Large intestine (tissue), 12 donors: ENCODE measurements at places on chromosomes 12 and 14. TPM values are rescaled to one million over a fixed set of nuclear protein-coding genes. Genes with fewer than 3 reads are reported as not detected.

The CHD8 gene
- polyA plus RNA-seq = 40.0 TPM

GRCh38 chr14:95875831-95876760 is 536 bp upstream of the TUNAR start:
- DNase-seq = no peak

DNA sequence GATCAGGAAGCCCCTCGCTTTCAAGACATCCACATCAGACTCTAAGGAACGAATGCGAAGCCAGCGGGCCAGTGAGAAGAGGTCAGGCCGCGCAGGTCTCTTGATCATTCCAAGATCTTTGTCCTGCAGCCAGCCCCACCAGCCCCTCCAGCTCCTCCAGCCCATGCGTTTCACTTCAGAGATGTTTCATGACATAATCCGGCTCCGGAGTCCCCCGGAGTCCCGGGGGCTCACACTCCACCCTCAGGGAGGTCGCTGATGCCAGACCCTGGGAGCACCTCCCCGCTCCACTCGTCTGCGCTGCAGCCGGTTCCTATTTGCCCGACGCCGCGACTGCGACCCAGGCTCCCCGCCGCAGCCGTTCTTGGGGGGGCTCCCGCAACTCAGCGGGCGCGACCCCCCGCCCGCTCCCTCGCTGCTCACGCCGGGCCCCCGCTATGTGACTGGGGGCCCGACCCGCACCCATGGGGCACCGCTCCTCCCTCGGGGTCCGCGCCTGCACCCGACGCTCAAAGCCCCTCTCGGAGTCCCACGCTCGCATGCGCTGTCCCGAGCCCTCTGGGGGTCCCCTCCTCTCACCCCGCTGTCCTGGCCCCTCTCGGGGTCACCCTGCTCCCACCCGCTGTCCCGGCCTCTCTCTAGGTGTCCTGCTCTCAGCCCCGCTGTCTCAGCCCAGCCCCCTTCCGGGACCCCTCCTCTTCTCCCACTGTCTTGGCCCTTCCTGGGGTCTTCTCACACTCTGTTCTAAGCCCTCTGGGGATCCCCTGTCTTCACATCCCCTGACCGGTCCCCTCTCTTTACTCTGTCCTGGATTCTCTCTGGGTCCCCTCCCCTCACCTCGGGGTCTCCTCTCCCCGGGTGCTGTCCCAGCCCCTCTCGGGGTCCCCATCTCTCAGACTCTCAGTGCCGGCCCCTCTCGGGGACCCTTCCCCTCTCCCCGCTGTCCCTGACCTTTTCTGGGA is 1.1 kb downstream of the TAOK3 start:
- DNase-seq = peak; percentile 29

- no peak for DNase-seq
These were observed 57.9 kb downstream of the KDM2B start for GRCh38 chr12:121522971-121523370.

DNA sequence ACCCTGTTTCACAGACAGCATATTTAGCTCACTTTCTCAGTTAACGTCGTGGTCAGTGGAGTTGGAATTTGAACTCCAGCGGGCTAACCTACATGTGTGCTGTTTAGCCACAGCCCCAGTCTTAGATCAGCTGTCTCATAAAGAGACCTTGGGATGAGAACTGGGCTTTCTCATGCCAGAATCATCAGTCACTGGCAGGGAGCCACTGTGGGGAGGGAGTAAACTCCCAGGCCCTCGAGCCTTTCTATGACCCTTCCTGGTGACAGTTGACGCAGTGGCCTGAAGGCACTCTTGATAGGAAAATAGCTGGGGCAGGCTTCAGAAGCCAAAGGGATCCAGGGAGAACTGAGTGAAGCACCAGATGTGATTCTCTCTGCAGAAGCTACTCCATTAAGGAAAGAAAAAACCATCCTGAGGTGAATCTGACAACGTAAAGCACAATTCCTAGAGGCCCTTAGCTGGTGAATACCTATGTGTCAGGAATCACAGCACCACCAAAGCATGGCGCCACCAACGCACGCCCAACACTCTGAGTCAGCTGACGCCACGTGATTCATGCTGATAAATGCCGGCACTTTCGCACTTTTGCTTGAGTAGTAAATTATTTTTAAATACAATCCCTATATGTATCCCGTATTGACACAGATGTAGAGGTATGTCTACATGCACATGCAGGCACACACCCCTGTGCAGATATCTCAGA is 279.6 kb upstream of the TMEM132C start:
- no peak for DNase-seq

DNA sequence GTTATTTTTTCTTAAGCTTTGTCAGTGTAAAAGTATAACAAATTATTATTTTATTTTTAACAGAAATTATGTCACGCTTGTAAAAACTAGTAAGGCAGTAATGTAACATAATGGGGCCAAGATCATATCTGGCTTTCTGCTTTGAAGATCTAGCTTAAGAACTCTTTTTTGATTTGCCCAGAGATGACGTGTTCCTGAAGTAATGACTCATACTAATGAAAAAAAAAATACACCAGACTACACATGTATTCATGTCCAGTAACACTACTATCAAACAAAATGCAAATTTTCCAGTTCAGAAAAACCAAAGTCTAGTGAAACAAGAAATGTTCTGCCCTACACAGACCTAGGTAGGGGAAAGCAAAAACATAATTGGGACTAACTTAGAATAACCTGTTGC is 432.2 kb upstream of the ATXN7L3B start:
- DNase-seq = no peak

GRCh38 chr14:91987192-91987591 is 39.7 kb upstream of the FBLN5 start:
- no peak for DNase-seq

- no peak for DNase-seq
These were observed 5.6 kb downstream of the CHFR start for GRCh38 chr12:132881818-132882217.

The ARMH4 gene
- 3.8 TPM for polyA plus RNA-seq

- DNase-seq = no peak
These were observed 38.9 kb downstream of the EML1 start for GRCh38 chr14:99831903-99832685.

The MAP3K9 gene
- 3.7 TPM for polyA plus RNA-seq

DNA sequence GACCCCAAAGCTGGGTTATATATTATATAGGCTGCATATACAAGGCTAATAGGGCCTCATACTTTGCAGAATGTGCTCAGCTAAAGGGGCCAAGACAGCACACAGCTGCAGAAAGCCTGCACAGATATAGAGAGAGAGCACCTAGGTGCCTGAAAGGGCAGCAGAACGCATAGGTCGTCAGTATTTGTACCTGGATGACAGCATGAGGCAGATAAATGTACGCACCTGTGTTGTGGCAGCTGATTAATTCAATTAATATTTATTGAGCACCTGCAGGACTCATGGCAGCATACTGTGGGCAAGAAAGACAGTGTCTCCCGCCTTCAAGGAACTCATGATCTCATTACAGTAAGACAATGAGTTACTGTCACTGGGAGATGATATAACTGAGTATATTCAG is 33.4 kb downstream of the SPTB start:
- no peak for DNase-seq

GRCh38 chr12:25552681-25553080 is 402 bp downstream of the LMNTD1 start:
- peak; percentile 9 for DNase-seq

- no peak for DNase-seq
These were observed 56.8 kb downstream of the DUSP16 start for GRCh38 chr12:12505544-12506495.

DNA sequence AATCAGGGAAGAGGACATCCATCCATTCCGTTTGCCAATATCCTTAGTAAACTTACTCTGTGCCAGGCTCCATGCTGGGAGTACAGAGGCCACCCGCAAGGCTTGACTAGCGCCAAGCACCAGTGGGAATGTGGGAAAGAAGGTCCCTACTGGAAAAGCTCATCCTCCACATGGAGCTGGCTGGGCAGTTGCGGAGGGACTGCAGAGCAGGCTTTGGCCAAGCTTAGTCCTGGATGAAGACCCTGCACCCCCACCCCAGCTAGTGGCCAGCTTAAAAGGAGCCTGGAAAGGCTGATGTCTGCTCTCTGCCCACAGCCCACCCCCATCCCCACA is 22.4 kb upstream of the EIF2B2 start:
- DNase-seq = no peak

The ENDOU gene
- 1.8 TPM for polyA plus RNA-seq

GRCh38 chr12:39618701-39619100 is 902 bp downstream of the ABCD2 start:
- no peak for DNase-seq

The TBC1D30 gene
- polyA plus RNA-seq = 14.3 TPM

- peak; percentile 32 for DNase-seq
These were observed 74.3 kb upstream of the ARID2 start for GRCh38 chr12:45655186-45655585.

DNA sequence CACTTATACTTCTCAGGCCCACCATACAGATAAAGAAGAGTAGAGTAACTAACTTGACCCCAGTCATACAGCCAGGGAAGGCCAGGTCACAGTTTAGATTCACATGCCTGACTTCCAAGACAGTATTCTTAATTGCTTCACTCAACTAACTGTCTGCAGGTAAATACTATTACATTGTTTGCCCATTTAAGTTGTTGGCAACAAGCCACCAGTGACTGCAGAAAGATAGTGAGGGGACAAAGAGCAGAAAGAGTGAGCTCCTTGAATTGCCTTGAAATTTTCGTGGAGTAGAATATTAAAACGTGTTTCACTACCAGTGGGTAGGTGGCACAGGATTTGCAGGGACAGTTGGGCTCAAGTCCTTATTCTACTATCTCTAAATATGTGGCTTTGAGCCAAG is 146.3 kb upstream of the RMST start:
- peak; percentile 71 for DNase-seq

- no peak for DNase-seq
These were observed 418.2 kb downstream of the FLRT2 start for GRCh38 chr14:85948153-85948552.

- DNase-seq = no peak
These were observed 51.5 kb downstream of the DBX2 start for GRCh38 chr12:44999355-44999754.

DNA sequence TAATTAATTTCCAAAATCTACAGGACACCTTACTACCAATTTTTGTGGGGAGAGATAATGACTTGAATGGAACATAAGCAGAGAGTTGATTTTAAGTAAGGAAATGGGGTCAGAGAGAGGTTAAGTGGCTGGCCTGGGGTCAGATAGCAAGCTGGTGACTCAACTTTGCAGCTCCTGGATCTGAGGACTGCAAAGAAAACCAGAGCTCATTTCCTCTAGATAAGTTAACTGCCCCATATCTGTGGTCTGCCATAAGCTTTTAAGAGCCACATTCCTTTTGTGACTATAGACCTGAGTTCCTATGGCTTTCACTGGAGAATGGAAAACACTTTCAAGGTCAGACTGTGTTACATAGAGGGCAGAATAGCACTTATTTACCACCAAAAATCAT is 201.2 kb upstream of the PRICKLE1 start:
- DNase-seq = no peak

The KRT85 gene
- 0.03 TPM for polyA plus RNA-seq

- DNase-seq = no peak
These were observed 5.2 kb upstream of the HELB start for GRCh38 chr12:66297080-66297479.

The SERPINA9 gene
- not detected for polyA plus RNA-seq
